ENCODE measurements at places on chromosomes 16 and 17. TPM values are rescaled to one million over a fixed set of nuclear protein-coding genes. Genes with fewer than 3 reads are reported as not detected.
A peak's percentile ranks its signal among the peaks of the same experiment; 100 is the strongest.

DNA sequence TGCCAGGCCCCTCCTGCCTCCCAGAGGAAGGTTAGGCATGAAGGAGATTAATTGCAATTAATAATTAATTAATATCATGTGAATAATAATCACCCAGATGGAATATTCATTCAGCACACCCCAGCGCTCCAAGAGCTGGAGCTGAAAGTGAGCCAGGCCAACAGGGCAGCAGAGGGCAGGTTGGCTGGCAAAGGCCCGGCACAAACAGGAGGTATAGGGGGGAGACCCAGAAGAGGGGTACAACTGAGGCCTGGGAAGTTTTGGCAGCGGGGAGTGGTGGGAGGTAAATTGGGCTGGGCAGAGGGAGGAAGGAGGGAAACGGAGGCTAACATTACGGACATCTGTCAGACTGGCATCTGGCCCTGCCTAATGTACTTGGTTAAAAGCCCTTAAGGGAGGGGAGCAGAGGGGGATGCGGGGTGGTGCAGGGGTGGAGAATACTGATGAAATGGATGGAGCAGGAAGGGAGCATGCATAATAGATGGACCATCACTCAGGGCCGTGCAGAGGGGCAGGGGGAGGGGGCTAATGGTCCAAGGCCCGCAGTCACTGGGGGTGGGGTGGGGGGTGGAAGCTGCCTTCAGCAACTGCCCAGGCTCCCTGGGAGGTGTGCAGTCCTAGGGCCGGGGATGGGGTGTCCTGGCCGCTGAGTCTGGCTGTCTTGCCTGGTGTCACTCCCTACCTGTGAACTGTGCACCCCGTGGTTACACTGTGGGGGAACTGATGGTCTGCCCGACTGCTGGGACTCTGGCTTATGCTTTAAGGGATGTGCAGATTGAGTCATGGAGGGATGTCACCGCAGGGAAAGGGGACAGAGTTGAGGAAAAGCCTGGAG lies 1.9 kb downstream of the ADAM11 start:
- peaks cover 29% of the 10 kb centered on the region for H3K27me3 ChIP-seq
- no peak overlapping the region for H3K27ac ChIP-seq
- no peak for DNase-seq
- H3K36me3 ChIP-seq: no peaks in the 10 kb centered on the region

Gene RCVRN
- total RNA-seq: not detected

Gene CD300LF
- total RNA-seq: not detected

DNA sequence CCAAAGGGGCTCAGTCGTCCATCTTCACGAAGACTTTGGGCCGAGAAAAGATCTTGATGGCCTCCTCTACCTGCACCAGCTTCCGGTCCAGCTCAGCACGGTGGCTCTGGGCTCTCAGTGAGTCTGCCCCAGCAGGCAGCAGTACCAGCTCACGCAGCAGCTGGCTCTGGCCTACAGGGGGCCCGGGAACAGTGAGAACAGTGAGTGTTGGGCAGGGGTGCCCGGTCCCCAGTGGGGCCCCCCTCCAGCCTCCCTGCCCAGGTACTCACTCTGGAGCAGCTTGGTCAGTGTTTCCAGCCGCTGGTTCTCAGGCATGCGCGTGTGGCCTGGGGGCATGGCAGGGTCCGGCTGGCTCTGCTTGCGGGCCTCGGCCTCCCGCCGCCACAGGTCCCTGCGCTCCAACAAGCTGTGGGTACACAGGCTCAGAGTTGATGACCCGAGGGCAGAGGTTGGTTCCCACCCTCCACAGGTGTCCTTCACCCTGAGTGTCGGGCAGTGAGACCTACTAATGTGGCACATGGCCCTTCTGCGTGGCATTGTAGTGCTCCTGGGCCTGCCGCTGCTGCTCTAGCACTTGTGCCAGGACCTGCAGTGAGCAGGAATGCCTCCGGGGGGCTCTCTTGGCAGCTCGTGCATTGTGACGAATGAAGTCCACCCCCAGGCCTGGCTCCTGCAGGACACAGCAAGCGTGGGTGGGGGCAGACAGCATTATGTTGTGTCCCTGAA lies 2.6 kb downstream of the PARD6A start:
- peaks cover 9% of the 10 kb centered on the region for H3K36me3 ChIP-seq
- no peaks in the 10 kb centered on the region for H3K27me3 ChIP-seq
- no peak overlapping the region for H3K27ac ChIP-seq
- H3K4me1 ChIP-seq: peaks cover 48% of the 10 kb centered on the region
- DNase-seq: peak; percentile 45

Gene RASL10B
- total RNA-seq: 0.08 TPM

Gene ABCC12
- not detected for total RNA-seq

Gene PYY
- total RNA-seq: not detected

- peak overlapping the region; percentile 69 for H3K27ac ChIP-seq
- no peaks in the 10 kb centered on the region for H3K27me3 ChIP-seq
- H3K4me1 ChIP-seq: peaks cover 86% of the 10 kb centered on the region
- peaks cover 71% of the 10 kb centered on the region for H3K36me3 ChIP-seq
Measured at GRCh38 chr17:49214676-49215360, 4.3 kb downstream of the ABI3 start.

Gene PRRT2
- total RNA-seq: 0.91 TPM

DNA sequence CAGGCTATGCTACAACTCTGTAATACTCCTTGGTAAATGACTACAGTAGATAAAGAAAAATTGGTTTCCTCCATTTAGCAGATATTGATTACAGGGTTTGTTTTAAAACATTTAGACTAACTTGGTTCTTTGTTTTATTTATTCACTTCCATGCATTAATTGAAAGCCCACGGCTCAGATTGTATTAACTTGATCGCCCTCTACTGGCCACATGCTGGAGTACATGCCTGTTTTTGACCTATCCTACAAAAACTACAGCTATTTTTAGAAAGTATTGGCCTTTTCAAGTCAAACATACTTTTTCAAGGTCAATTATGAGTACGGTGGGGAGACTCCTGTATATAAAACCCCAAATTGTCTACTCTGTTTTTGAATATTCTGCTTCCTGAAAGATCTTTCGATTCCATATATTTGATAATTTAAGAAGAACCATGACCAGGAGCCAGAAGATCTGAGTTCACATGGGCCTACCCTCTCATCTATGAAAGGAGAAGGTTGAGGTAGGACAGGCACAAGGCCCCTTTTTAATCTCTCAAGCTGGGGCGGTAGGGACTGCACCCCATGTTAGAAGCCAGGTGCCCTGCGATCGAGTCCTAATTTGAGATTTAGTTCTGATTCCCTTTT lies 51.8 kb downstream of the CA10 start:
- no peaks in the 10 kb centered on the region for H3K4me1 ChIP-seq
- peak; percentile 36 for DNase-seq
- no peak overlapping the region for H3K4me3 ChIP-seq
- H3K27ac ChIP-seq: no peak overlapping the region
- no peaks in the 10 kb centered on the region for H3K27me3 ChIP-seq

Gene TPSB2
- total RNA-seq: not detected

Gene KCNH6
- not detected for total RNA-seq

Gene PFAS
- 43.6 TPM for total RNA-seq

GRCh38 chr17:81845361-81845760 lies 10.5 kb upstream of the PPP1R27 start:
- DNase-seq: no peak
- no peaks in the 10 kb centered on the region for H3K4me1 ChIP-seq
- H3K36me3 ChIP-seq: peaks cover 44% of the 10 kb centered on the region
- H3K27me3 ChIP-seq: no peaks in the 10 kb centered on the region
- no peak overlapping the region for H3K4me3 ChIP-seq

Gene ZG16B
- total RNA-seq: 8.8 TPM

Gene BAIAP3
- 3.9 TPM for total RNA-seq

- H3K27ac ChIP-seq: no peak overlapping the region
- peaks cover 18% of the 10 kb centered on the region for H3K4me1 ChIP-seq
- H3K36me3 ChIP-seq: no peaks in the 10 kb centered on the region
- H3K4me3 ChIP-seq: peak overlapping the region; percentile 71
Measured at GRCh38 chr17:49229805-49230600, 584 bp downstream of the PHOSPHO1 start.

DNA sequence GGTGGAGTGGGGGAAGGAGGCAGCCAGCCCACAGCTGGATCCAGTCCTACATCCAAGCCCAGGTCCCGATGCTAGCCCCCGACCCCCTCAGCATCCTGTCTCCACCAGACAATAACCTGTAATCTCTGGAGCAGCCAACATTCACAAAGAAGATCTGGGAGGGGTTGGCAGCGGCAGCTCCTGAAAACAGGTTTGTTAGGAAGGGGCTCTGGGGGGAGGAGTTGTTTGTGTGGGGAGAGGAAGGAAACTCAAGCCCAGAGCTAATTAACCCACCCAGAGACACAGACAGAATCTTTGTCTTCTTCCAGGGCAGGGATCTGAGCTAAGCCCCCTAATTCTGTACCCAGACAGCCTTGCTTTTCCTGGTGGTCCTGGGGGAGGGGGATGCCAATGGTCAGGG lies 4.6 kb upstream of the C17orf113 start:
- peaks cover 45% of the 10 kb centered on the region for H3K27me3 ChIP-seq
- H3K36me3 ChIP-seq: no peaks in the 10 kb centered on the region
- no peak overlapping the region for H3K4me3 ChIP-seq
- peaks cover 5% of the 10 kb centered on the region for H3K4me1 ChIP-seq
- no peak for DNase-seq

Gene HEATR9
- total RNA-seq: 3.1 TPM

Gene TBC1D3L
- 20.2 TPM for total RNA-seq

GRCh38 chr17:64339516-64340490 lies 50.9 kb downstream of the PECAM1 start:
- H3K27ac ChIP-seq: no peak overlapping the region
- DNase-seq: no peak
- H3K4me1 ChIP-seq: peaks cover 7% of the 10 kb centered on the region
- no peak overlapping the region for H3K4me3 ChIP-seq

GRCh38 chr16:29757950-29758466 lies 12.2 kb upstream of the C16orf54 start:
- no peak overlapping the region for H3K4me3 ChIP-seq
- H3K36me3 ChIP-seq: no peaks in the 10 kb centered on the region
- peaks cover 19% of the 10 kb centered on the region for H3K4me1 ChIP-seq
- no peaks in the 10 kb centered on the region for H3K27me3 ChIP-seq

- DNase-seq: no peak
- peaks cover 2% of the 10 kb centered on the region for H3K36me3 ChIP-seq
- H3K27me3 ChIP-seq: peaks cover 18% of the 10 kb centered on the region
- no peak overlapping the region for H3K4me3 ChIP-seq
Measured at GRCh38 chr17:50221864-50222545, 20.6 kb upstream of the COL1A1 start.

DNA sequence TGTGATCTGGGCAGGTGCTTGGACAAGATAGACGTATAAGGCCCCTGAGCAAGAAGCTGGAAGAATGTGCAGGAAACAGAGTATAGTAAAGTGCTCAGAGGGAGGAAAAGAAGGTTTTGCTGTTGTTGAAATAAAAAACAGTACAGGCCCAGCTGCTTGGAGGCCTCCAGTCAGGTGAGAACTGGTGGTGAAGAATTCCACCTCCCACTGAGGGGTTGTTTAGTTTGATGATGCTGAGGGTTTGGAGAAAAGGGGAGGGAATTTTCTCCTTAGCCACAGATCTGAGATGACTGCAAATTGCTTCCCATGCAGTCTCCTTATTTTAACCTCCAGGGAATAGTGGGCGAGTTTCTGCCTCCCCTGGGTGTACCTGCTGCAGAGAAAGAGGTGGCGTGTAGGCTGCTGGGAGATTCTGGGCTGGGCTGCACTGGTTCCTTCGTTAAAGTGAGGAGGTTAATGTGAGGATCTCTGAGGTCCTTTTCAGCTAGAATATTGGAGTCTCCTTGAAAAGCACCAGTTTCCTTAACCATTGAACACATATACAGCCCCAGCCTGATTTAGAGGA lies 25.8 kb downstream of the SMPD3 start:
- peaks cover 3% of the 10 kb centered on the region for H3K36me3 ChIP-seq
- peaks cover 3% of the 10 kb centered on the region for H3K27me3 ChIP-seq
- DNase-seq: no peak
- H3K4me3 ChIP-seq: no peak overlapping the region
- no peak overlapping the region for H3K27ac ChIP-seq
- H3K4me1 ChIP-seq: peaks cover 17% of the 10 kb centered on the region

GRCh38 chr17:58329035-58329809 lies 627 bp upstream of the TSPOAP1 start:
- H3K4me1 ChIP-seq: peaks cover 37% of the 10 kb centered on the region
- DNase-seq: peak; percentile 85
- peaks cover 2% of the 10 kb centered on the region for H3K27me3 ChIP-seq

Gene THOC6
- total RNA-seq: 42.4 TPM

DNA sequence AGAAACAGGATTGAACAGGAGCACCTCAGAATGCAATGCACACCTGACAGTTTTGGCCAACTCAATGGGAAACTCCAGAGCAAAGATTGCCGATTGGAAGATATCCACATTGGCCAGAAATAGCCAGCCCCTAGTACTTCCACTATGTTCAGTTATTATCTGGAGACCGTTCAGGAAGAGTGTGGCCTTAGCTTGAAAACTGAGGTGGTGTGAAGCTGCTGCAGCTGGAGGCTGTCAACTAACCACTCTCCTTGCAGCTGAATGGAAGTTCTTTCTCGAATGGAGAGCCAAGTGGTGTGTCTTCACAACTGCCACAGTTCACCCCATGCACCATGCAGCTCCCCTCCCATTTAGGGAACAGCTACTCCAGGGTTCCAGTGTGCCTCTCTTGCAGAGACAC lies 61.9 kb upstream of the DHX40 start:
- H3K36me3 ChIP-seq: no peaks in the 10 kb centered on the region
- no peaks in the 10 kb centered on the region for H3K4me1 ChIP-seq
- peaks cover 2% of the 10 kb centered on the region for H3K27me3 ChIP-seq
- H3K4me3 ChIP-seq: no peak overlapping the region
- DNase-seq: peak; percentile 9
